Activated CD4-positive, alpha-beta T cell treated with anti-CD3 and anti-CD28 coated beads for 1 hour (primary cell): ENCODE measurements at places on chromosomes 7 and 10.

- DNase-seq, result no peak
Observed at GRCh38 chr10:51950996-51951555, 251.7 kb upstream of the CSTF2T start.

GRCh38 chr7:106737202-106737562 is 76.2 kb upstream of the CCDC71L start:
- no peak for DNase-seq

DNA sequence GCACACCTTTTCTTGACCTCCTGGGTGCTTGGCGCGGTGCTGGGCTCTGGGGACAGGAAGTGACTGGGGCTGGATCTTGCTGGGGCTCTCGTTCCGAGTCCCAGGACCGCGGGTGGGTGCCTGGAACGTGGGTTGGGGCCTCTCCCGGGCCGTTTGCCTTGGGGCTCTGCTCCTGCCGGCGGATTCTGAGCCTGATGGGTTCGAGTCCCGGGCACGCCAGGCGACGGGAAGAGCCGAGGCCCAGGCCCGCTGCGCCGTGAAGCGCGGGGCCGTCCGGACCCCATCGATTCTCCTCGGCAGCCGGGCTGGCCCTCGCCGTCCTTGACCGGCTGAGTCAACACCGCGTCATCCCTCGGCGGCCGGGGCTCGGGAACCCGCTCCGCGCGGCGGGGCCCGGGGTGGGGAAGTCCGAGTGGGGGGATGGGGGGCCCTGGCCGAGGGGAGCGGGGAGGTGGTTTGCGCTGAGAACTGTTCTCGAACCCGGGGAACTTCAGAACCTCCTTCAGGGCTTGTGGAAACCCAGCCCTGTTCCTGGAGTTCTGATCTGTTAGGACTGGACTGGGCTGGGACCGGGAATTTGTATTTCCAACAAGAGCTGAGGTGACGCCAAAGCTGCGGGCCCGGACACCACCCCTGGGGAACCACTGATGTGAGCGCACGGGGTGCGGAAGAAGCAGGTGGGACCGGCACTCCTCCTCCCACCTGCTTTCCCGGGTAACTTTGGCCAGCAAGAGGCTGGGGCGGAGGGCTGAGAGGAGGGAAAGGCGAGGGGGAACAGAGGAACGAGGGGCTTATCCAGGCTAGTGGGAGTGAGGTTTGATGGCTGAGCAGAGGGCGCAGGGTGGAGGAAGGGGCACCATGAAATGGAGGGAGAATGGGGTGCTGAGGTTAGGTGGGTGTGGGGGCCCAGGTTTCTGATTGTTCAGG is 6.2 kb downstream of the HHEX start:
- no peak for DNase-seq

- no peak for DNase-seq
Observed at GRCh38 chr10:129683920-129684319, 216.9 kb downstream of the MGMT start.

DNA sequence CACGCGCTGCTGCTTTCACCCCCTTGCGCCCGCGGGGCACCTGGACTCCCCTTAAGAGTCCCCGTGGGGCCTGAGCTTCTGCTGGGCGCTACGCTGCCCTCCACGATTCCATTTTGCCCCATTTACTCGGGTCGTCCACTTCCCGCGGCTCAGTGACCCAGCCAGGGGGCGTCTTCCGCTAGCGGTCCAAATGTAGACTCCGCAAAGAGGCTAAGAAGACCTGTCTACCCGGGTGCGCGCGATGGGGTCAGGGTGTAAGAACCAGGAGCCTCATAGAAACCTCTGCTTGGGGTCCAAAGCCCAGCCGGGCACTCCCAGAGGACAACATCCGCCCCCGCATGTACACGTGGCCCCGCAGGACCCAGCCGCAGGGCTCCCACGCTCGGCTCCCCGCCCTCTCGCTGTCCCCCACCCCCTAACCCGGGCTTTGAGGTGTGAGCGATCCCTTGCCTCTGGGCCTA is 5.2 kb upstream of the HMX2 start:
- no peak for DNase-seq

- DNase-seq, result no peak
Observed at GRCh38 chr10:124710266-124710881, 33.8 kb downstream of the FAM53B start.

DNA sequence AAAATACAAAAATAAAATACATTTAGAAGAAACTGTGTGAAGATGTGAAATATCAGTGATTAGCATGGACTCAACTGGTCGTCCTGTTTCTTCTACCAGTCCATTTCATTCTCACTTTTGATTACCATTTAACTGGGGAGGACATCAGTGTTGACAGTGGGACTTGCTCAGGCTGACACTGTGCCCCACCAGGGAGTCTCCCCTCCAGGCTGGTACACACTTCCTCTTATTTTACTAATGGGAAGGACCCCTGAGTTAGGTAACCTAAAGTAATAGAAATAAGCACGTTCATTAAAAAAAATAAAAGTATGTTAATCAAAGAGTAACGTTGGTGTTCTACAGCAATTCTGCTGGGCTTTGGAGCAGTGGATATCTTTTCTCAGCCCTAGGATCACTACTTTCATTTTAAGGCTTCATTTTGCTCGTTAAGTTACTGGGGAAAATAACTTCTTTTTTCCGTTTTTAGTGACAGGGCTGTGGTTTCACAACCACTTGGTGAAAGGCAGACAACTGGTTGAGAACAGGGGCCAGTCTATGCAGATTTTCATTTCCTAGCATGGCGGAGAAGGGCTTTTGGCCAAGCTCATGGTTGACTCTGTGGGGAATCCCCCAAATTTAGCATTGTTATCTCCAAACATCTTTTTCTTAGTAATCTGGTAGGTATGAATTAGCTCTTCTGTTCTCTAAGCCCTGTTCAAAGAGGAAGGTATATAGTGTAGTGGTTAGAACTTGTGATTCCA is 2.1 kb downstream of the SNX10 start:
- DNase-seq, result peak; percentile 12

- no peak for DNase-seq
Observed at GRCh38 chr10:114322344-114322743, 82.0 kb downstream of the AFAP1L2 start.

GRCh38 chr7:122913608-122914007 is 27.3 kb upstream of the CADPS2 start:
- DNase-seq, result no peak

GRCh38 chr7:106126170-106126938 is 14.2 kb upstream of the SYPL1 start:
- DNase-seq, result peak; percentile 25

DNA sequence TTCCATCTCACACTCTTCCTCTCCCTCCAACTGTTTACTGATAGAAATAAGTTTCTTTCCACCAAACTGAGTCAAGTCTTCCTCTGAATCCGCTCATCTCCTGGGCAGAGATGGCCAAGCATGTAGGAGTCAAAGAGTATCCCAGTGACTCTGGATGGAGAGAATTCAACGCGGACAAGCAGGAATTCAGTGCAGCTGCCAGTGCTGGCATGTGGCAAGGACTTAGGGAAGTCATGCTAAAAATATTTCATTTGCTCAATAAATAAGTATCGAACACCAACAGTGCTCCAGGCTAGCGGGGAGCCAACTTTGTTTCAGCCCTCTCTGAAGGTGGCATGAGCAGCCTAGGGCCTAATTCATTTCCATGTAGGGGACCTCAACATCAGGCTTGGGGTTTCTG is 351.6 kb upstream of the ZMIZ1 start:
- DNase-seq, result no peak
